OCI-LY7 (cell line): ENCODE measurements at places on chromosomes 1 and 21.

DNA sequence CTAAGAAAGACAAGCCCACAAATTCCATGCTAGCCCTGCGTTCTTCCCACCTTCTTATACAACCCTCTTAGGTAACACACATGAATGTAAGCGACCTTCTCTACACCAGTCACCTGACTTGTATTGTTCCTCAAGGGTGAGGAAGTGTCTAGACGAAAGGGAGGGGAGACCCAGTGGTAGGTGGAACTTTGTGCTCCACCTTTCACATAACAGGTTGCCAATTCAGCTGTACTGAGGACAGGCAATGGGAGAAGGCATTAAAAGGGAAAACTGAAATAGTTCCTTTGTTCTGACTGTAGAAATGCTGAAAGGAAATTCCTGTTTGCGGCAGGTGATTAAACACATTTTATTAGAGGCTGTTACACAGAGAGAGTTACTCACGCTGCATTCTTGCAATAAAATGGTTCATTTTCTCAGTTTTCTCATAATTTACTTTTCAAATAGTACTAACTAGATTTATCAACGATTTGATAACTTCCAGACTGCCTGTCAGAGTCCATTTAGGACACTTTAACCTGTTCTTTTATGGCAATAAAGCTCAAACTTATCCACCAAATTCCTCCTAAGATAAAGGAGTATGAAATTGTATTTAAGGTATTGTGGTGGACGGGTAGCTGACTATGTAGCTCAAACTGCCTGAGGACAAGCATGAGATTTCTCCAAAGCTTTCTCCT lies 17.8 kb upstream of the CHRM3 start:
- no peak for DNase-seq

DNA sequence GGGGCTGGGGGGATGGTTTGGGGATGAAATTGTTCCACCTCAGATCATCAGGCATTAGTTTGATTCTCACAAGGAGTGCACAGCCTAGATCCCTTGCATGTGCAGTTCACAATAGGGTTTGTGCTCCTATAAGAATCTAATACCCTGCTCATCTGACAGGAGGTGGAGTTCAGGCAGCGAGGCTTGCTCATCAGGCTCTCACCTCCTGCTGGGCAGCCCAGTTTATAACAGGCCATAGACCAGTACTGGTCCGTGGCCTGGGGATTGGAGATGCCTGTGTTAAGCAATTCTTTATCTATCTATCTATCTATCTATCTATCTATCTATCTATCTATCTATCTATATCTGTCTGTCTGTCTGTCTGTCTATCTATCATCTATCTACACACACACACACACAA lies 525.3 kb upstream of the DAB1 start:
- no peak for DNase-seq

- no peak for DNase-seq
Measured at GRCh38 chr1:162753998-162754585, 36.4 kb upstream of the HSD17B7 start.

DNA sequence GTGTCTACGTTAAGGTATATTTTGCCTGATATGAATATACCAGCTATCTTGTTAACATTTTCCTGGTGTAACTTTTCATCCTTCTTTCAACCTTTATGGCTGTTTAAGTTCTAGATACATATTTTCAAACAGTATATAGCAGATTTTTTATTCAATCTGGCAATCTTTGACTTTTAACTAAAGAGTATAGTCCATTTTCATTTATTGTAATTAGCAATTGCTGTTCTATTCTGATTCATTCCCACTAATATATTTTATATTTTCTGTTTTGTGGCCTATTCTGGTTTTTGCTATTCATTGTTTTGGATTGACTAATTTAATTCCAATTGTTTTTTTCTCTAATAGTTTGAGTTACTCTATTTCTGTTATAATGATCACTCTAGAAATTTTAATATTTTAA lies 7.3 kb upstream of the C1orf162 start:
- no peak for DNase-seq
